ENCODE measurements at places on chromosomes 6 and 20.

DNA sequence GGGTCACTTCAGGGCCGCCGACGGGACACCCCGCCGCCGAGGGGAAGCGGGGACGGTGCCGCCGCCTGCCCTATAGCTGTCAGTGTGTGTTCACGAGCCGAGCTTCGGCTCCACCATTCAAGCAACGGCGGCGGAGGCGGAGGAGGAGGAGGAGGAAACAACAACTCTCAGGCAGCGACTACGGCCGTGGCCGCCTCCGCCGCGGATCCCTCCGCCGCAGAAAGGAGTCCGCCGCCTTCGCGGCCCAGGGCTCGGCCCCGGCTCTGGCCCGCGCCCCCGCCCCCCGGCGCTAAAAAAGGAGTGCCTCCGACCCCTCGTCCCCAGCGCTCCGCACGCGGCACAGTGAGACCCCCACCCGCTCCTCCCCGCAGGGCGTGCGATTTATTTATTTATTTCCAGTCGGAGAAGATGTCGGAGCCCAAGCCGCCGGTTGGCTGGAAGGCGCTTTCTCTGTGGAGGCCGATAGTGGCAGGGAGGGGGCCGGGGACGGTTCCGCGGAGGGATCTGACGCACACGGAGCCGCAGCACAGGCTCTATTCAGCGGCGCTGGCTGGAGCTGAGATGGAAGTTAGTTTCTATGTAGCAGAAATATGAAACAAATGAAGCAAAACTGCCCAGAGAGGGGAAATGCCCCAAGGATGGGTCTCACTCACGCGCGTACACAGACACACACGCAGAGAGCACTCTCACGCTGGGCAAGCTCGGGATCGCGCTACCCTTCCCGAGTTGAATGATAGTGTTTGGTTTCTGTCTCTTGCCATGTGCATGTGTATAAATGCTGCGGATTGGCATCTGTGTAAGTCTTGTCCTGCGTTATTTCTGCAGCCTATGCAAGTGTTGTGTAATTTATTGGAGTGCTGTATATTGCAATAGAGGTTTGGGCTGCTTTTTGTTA is at the start of gene PHIP:
PHIP (minus strand) TSS at position 180 of the 895 bp plus-strand sequence. CDS start 186 bp downstream, outside the sequence.
- DNase-seq: peak; percentile 93

DNA sequence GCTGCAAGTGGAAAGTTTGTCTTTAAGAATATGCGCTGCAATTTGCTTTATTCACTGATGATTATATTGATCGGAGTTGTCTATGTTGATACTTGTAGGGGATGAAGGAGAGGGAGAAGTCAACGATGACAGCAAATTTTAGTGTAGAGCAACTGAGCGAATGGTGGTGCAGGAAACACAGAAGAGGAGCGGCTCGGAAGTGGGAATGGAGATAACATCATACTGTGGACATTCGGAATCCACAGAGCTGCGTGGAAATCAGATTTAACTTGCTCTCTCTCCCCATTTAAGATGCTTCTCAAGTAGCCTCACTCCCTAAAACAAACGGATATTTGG is 722 bp upstream of the TMEM14B start:
- no peak for DNase-seq

DNA sequence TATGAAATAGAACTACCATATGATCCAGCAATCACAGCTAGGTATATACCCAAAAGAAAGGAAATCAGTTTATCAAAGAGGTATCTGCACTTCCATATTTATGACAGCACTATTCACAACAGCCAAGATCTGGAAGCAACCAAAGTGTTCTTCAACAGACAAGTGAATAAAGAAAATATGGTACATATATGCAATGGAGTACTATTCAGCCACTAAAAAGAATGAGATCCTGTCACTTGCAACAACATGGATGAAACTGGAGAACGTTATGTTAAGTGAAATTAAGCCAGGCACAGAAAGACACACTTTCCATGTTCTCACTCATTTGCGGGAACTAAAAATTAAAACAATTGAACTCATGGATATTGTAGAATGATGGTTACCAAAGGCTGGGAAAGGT is 15.3 kb downstream of the PCNA start:
- DNase-seq: no peak

- no peak for DNase-seq
Observed at GRCh38 chr6:47865206-47865605, 83.4 kb downstream of the OPN5 start.

- DNase-seq: no peak
Observed at GRCh38 chr6:150200428-150201100, 57.7 kb downstream of the PPP1R14C start.

GRCh38 chr20:25259358-25259757 is 11.5 kb downstream of the PYGB start:
- no peak for DNase-seq

DNA sequence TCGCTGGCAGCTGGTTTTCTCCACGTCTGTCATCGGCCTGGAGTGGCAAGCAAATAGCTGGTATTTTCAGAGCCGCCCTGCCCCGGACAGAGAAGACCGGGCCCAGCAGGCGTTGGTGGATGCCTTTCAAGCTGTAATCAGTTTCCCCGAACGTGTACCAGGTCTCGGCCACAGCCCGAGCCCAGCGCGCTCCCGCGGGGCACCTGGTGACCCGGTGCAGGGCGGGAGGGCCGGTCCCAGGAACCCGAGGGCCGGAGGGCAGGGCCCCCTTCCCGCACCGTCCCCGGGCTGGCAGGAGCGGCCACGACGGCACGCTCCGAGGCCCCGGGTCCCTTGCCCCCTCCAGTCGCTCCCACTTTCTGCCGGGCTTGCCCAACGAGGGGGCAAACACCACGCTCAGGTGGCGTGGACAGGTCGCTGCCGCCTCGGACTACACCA is 348 bp upstream of the PYGB start:
- peak; percentile 62 for DNase-seq

- peak; percentile 51 for DNase-seq
Observed at GRCh38 chr6:153568628-153569027, 437.5 kb upstream of the RGS17 start.

GRCh38 chr20:1998193-1998520 is 4.3 kb upstream of the PDYN start:
- DNase-seq: no peak

GRCh38 chr6:155882527-155883333 is 427.1 kb upstream of the NOX3 start:
- peak; percentile 31 for DNase-seq

- DNase-seq: no peak
Observed at GRCh38 chr20:47740862-47741184, 44.5 kb downstream of the SULF2 start.

DNA sequence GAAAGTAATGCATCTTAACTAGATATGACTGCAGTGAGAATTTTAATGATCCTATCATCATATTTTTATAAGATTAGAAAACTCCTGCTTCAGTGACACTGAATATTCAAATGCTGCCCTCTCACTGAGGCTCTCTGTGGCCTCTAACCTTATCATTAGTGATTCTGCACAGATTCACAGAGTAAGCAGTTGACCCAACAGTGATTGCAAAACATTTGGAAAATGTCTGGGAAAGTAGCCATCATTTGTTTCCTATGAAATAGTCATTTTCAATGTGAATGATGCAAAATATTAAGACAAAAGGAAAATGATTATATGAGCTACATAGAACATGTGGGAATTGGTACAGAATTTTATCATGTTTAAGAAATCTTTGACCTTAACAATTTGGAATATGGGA is 210.3 kb downstream of the TBX18 start:
- DNase-seq: no peak

- DNase-seq: no peak
Observed at GRCh38 chr6:6690144-6690483, 101.6 kb downstream of the LY86 start.

DNA sequence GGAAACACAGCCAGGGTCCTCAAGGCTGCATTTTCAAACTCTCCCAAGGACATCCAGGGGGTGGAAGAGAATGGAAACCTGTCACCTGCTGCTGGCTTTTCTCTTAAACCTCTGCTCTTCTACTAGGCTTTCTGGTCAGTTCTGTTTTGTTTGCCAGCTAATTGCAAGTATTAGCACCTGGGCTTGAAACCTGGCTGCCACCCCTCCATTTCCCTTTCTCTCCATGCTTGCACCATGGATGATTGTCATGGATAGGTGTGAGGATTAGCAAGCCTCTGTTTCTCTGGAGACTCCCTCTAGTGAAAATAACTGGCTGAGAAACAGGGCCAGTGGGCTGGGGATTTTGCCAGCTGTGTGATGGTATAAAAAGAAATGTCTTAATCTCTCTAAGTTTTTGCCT is 33.0 kb upstream of the GPR6 start:
- DNase-seq: no peak

GRCh38 chr6:54198134-54198533 is 86.9 kb downstream of the MLIP start:
- DNase-seq: no peak

GRCh38 chr6:117459204-117459944 is 23.1 kb upstream of the DCBLD1 start:
- no peak for DNase-seq

- DNase-seq: no peak
Observed at GRCh38 chr20:9794831-9795230, 44.0 kb downstream of the PAK5 start.

GRCh38 chr6:43258180-43258579 is 14.9 kb downstream of the TTBK1 start:
- no peak for DNase-seq

- DNase-seq: no peak
Observed at GRCh38 chr6:35521235-35521634, 8.5 kb upstream of the TULP1 start.

DNA sequence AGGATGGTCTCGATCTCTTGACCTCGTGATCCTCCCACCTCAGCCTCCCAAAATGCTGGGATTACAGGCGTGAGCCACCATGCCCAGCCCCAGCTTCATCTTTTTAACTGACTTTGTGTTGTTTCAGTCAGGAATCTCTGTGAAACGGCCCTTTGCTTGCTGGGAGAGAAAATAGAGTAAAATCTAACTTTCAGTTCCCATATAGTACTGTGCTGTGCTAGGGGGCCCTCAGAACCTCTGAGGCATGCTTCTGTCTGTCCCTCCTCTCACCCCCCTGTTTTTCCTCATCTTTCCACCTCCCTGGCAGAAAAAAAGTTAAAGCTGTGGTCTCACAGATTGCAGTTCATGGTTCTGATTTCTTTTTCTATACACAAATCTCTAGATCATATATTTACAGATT is 48.4 kb downstream of the LRP11 start:
- no peak for DNase-seq

- peak; percentile 89 for DNase-seq
Observed at GRCh38 chr6:142944124-142945048, 590 bp downstream of the HIVEP2 start.

DNA sequence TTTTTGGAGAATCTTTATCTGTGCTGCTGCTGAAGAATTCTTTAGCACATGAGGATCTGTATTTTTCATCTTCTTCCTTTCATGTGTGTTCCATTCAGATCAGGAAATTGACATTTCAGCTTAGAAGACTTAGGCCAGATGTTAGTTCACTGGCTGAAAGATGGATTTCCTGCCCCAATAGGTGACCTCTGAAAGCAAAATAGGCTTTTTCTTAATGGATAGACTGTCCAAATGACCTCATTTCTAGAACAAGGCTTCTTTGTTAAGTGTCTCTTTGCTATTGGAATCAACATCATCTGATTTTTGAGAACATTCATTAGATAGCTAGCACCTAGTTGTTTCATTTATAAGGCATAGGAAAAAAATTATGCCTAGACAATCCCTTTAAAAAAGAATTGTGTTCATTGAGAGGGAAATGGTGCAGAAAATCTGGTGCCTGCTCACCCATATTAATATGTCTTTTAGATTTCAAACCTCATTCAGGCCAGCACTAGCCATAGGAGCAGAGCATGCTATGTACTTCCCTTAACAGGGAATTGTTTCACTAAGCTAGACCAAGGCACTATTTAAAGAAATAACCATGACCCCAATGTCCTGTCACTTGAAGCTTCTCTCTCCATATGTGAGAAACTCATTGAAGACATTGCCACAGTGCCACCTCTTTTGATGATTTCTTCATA is 13.6 kb upstream of the SASH1 start:
- no peak for DNase-seq

DNA sequence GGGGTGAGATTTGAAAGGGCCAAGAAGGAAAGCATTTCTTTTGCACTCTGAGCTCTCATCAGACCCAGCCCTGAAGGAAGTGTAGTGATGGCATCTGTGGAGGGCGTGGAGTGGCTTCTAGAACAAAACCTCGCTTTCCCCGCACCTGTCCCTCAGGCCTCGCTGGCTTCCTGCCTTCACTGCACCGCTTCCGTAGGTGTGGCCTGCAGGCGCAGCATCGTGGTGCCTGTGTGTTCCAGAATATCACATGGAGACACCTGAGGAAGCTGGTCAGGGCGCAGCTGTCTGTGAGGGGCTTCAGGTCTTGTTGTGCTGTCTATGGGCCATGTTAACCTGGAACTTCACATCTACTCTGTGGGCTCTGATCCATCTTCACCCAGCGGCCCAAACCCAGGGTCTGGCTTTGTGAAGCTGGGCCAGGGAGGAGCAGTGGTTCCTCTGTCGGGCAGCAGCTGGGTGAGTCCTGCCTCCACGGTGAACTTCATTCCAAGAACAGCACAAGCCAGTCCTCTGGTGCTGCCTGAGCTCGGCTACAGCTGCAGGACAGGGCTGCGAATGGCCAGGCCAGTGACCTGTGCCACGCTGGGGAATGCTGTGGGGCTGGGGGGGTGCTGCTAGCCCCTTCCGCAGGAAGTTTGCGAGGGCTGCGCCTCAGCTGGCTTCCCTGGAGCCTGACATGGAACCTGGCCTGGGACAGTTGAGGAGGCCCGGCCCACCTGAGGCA is 40.9 kb downstream of the DSTN start:
- peak; percentile 34 for DNase-seq

DNA sequence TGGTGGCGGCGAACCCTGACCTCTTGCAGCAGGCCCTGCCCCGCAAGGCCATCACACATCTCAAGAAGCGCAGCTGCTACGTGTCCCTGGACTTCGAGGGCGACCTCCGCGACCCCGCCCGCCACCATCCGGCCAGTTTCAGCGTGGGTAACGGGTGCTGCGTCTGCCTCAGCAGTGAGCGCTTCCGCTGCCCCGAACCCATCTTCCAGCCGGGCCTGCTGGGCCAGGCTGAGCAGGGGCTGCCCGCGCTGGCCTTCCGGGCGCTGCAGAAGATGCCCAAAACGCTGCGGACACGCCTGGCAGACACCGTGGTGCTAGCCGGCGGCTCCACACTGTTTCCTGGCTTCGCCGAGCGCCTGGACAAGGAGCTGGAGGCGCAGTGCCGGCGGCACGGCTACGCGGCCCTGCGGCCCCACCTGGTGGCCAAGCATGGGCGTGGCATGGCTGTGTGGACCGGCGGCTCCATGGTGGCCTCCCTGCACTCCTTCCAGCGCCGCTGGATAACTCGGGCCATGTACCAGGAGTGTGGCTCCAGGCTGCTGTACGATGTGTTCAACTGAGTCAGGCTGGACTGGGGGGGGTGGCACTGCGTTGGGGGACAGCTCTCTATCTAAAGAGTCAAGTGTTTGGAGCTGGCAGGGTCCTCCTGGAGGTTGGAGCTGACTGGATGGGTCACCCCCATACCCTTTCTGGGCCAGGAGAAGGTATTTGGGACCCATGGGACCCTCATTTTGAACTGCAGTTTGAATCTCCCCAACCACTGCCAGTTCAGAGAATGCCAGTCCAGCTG is 1.1 kb downstream of the ACTL10 start:
- DNase-seq: no peak
